NCI-H1417 (cell line): ENCODE measurements at places on chromosomes 3 and 15.

DNA sequence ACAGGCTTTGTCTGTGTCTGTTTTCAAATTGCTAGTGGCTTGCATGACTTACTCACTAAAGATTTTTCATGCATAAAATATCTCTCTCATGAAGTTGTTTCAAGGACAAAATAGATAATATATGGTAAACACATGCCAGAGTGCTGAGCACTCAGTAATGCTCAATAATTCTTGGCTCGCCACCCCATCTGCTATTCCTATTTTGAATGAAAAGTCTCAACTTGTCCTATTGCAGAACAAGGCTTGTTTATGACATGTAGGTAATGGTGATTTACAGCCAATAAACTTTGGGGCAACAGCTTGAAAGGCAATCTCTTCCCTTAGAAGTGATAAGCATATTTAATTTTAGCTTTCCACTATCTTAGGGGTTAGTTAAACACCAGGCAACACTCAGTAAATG lies 789.0 kb upstream of the ROBO1 start:
- peak; percentile 62 for DNase-seq

GRCh38 chr3:160686955-160687535 lies 10.1 kb downstream of the ARL14 start:
- no peak for DNase-seq

GRCh38 chr3:69085168-69085832 lies 563 bp downstream of the ARL6IP5 start:
- peak; percentile 26 for DNase-seq

GRCh38 chr3:104368760-104369159 lies 997.9 kb upstream of the ALCAM start:
- DNase-seq, result no peak

DNA sequence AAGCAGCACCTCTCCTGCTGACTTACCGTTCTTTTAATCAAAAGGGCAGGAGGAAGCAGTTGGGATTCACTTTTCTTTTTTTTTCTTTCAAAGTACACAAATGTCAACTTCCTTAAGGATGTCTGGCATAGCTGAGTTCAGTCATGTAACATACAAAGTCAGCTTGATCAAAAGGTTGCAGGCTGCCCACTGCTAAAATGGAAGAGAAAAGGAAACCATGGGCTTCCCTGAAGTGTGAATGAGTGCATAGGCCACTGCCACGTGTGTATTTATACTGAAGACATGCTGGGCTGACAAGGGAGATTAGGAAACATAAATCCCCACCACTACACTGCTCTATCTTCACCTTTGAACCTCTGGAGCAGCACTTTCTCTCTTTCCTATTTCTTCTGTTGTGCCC lies 312.5 kb downstream of the TIGIT start:
- DNase-seq, result no peak

GRCh38 chr3:71227270-71227661 lies 356.3 kb downstream of the FOXP1 start:
- peak; percentile 8 for DNase-seq

DNA sequence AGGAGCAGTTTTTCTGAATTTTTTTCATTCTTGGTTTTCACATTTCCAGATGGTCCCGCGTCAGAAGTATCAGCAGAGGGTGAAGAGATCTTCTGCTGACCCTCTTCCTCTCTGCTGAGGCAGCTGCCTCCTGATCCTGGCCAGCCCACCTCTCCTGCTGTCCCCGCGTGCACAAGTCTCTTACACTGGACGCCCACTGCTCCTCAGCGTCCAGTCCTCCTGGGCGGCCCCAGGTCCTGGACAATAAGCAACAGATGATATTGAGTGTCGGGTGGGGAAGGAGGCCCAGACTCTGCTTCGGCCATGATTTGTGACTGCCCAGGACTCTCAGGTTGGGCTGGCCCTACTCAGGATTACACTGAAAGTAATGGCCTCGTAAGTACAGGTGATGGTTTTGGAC lies 50.1 kb downstream of the KLHL25 start:
- DNase-seq, result no peak

DNA sequence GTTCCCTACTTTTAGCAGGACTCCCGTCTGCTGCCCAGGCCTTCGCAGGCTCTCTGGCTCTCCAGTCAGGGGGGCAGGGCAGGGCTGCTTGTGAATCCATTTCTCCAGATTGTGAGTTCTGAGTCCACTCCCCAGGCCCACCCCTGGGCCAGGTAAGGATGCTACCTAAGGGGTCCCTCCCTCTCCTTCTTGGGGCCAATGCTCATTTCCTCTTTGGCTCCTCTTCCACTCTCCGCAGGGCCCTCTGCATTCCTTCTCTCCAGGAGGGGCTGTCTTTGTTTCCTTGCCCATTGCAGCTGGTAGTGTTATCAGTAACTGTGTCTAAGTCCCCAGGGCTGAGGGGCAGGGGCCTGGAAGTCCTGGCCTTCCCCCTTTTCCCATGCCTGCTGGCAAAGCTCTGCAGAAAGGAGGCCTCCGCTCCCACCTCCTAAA lies 13.0 kb upstream of the CACNA2D2 start:
- peak; percentile 28 for DNase-seq

DNA sequence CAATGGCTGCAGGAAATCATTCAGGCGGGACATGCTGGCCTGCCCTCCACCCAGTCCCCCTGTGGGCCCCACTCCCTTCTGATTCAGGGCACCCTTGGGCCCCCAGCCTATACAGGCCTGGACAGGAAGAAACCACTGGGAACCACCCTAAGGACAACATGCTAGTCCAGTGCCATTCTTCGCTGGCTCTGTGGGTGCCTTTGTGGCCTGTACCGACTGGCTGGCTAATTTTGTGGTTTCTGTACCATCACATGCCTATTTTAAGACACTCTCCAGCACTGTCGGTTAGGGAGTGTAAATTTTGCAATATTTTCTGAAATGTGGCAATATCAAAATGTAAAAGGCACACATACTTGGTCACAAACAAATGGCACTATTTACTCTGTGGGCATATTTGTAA lies 61.4 kb upstream of the POLG start:
- DNase-seq, result no peak

GRCh38 chr3:54211097-54211496 lies 88.7 kb downstream of the CACNA2D3 start:
- peak; percentile 66 for DNase-seq

GRCh38 chr3:183350164-183350563 lies 78.3 kb downstream of the MCF2L2 start:
- no peak for DNase-seq

DNA sequence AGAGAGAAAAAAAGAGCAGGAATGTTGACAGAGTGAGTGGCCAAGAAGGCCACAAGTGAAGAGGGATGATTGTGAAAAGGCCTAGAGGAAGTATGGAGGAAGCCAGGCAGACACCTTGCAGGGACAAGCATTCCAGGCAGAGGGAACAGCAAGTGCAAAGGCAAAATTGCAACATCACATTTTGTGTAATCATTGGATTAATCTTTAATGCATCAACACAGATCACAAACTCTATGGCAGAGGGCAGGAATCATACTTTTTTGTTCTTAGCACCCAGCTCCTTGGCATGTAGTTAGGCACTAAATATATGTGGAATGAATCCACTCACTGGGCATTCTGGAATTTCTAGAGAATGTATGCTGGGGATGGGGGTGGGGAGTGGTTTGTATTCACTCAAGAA lies 312.1 kb upstream of the PROK2 start:
- DNase-seq, result no peak

DNA sequence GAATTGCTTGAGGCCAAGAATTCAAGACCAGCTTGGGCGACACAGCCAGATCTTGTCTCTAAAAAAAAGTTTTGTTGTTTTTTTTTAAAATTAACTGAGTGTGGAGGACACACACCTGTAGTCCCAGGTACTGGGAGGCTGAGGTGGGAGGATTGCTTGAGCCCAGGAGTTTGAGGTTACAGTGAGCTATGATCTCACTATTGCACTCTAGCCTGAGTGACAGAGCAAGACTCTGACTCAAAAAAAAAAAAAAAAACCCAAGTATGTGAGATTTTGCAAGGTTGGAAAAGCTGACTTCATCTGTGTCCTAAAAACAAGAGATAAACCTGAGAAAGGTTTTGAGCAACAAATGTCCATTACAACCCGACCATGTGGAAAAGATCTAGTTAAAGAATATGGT lies 5.4 kb upstream of the TOPBP1 start:
- no peak for DNase-seq

- peak; percentile 15 for DNase-seq
Observed at GRCh38 chr3:191774485-191774884, 313.5 kb downstream of the PYDC2 start.

- no peak for DNase-seq
Observed at GRCh38 chr3:195247086-195247862, 23.7 kb downstream of the XXYLT1 start.

- DNase-seq, result no peak
Observed at GRCh38 chr15:42825599-42825998, 88.7 kb upstream of the CDAN1 start.

- DNase-seq, result no peak
Observed at GRCh38 chr3:158522221-158523136, 48.5 kb upstream of the MLF1 start.

GRCh38 chr15:98758224-98758623 lies 109.9 kb downstream of the IGF1R start:
- DNase-seq, result no peak
